ENCODE measurements at places on chromosomes 3 and 15. TPM values are rescaled to one million over a fixed set of nuclear protein-coding genes. Genes with fewer than 3 reads are reported as not detected.

The HRG gene
- 0.25 TPM for total RNA-seq

The CCDC54 gene
- not detected for total RNA-seq

The PDHB gene
- 76.1 TPM for total RNA-seq

The NOX5 gene
- total RNA-seq, result 0.74 TPM

The CFAP20DC gene
- total RNA-seq, result 5.4 TPM

The SLC7A14 gene
- total RNA-seq, result 1.2 TPM

The FGF12 gene
- total RNA-seq, result 1.5 TPM

The CIDEC gene
- total RNA-seq, result 51.3 TPM

The SLC6A1 gene
- 2.0 TPM for total RNA-seq

The PIGZ gene
- total RNA-seq, result 9.8 TPM

The LRTM1 gene
- not detected for total RNA-seq

The CLDN16 gene
- 0.49 TPM for total RNA-seq

- DNase-seq, result no peak
Measured at GRCh38 chr3:143302638-143303171, 183.1 kb downstream of the CHST2 start.

- DNase-seq, result no peak
Measured at GRCh38 chr3:115715241-115715745, 92.0 kb downstream of the GAP43 start.

DNA sequence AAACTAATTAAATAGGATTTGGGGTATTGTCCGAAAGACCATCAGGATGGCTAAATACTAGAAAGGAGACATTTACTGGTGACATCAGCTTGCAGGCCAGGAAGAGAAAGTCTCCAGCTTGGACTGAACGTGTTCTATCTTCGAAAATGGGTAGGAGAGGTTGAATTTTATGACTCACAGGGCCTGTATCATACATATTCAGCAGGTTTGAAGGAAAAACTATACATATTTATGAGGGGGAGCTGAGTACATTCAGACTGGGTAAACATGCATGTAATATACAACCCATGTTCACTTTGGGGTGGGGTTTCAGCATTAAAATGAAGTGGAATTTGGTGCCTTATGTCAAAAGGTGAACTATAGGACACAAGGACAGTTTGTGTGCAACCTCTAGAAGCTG lies 129.3 kb upstream of the CRBN start:
- no peak for DNase-seq

- no peak for DNase-seq
Measured at GRCh38 chr3:13025778-13026518, 47.3 kb downstream of the IQSEC1 start.

- no peak for DNase-seq
Measured at GRCh38 chr15:51806123-51806522, 23.3 kb upstream of the TMOD3 start.

GRCh38 chr3:51938780-51939425 lies 2.8 kb downstream of the RRP9 start:
- no peak for DNase-seq

DNA sequence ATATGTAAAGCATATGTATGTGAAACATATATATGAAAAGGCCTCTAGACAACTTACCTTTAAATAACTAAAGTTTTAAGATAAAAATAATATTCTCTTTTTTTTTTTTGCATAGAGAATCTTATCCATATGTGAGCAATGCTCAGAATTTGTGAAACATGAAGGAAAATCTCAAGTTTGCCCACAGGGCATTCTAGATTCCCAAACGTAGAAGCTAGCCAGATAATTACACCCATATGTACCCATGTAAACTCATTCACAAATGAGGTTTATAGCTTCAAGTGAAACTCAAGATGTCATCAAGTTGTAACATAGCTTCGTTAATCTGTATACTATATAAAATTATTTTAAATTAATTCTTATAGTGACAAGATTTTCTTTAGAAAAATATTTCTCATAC lies 537.3 kb upstream of the NR2F2 start:
- no peak for DNase-seq

- no peak for DNase-seq
Measured at GRCh38 chr3:11351451-11351850, 79.3 kb downstream of the ATG7 start.

- no peak for DNase-seq
Measured at GRCh38 chr15:90441027-90441426, 53.0 kb downstream of the IQGAP1 start.

DNA sequence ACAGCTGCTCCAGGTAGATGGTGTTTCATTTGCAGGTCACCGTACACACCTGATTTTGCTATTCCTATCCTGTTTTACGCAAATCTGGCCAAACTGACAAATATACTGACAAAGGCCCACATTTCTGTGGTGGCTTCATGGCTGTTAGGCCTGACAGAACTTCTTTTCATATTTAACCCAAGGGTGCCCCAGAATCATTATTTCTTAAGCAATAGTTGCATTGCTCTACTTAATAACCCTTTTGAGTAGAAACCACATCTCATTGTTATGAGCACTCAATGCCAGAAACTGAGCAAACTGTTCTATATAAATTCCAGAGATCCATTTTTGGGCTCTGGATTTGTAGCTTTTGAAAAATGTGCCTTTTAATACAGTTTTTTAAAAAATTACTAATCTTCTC lies 19.4 kb downstream of the ASTE1 start:
- no peak for DNase-seq

DNA sequence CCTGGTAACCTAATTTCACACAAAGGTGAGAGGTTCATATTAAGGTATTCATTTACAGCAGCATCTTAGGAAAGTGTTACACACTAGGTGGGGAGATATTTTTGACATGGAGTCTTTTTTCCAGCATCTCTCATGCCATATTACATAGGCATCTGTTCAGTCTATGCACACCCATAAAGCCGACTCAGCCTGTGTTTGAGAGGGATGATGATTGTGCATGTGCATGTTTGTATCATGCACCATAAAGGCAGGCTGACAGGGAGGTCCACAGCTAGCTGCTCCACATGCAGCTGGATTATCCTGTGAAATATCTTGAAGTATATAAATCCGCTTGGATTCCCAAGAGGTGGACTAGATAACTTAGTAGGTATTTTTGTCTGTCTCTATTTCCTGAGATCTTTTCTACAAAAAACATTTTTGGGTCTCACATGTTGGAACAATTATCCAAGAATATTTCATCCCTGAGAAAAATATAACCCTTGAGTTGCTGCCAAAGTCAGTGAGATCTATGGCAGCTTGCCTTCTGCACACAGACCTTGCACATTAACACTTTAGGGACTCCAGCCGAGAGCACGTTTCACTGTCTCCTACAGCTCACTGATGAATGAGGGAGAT lies 288.4 kb upstream of the DPH6 start:
- DNase-seq, result no peak

GRCh38 chr3:196620161-196620604 lies 19.3 kb upstream of the NRROS start:
- no peak for DNase-seq

GRCh38 chr15:40240619-40241221 lies 1.9 kb downstream of the PAK6 start:
- DNase-seq, result peak; percentile 94

DNA sequence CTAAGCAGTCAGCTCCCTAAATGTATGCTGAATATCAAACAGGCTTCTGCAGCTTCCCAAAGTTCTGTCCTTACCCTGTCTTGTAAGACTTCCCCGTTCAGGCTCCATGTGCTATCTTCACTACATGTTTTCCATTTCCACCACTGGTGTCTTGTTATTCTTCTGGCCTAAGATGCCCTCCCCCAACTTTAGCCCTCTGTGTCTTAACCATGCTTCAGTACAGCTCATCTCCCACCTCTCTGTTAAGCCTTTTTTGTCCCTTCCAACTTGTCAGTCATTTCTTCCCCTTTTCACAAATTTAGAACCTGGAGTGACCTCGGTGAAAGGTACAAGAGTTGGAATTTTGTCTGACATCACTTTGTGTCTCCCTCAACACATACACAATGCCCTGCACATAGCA lies 151.7 kb upstream of the TBL1XR1 start:
- no peak for DNase-seq

- DNase-seq, result no peak
Measured at GRCh38 chr3:141409940-141410241, 41.6 kb downstream of the ZBTB38 start.

DNA sequence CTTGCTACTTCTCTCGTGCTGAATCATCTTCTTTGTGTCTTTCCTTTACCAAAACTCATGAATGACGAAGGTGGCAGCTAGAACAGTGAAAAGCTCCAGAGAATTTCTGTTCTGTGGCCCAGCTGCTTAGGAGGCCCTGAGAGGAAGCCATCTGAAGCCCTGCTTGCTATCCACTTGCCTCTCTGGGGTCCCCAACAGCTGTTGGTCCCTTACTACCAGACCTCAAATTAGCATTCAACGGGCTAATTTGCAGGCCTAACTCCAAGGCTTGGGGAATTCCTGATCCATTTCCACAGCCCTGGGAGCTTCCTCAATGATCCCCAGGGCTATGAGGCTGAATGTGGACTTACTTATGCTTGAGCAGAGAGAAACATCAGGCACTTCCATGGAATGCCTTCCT lies 37.5 kb upstream of the FSTL1 start:
- no peak for DNase-seq

DNA sequence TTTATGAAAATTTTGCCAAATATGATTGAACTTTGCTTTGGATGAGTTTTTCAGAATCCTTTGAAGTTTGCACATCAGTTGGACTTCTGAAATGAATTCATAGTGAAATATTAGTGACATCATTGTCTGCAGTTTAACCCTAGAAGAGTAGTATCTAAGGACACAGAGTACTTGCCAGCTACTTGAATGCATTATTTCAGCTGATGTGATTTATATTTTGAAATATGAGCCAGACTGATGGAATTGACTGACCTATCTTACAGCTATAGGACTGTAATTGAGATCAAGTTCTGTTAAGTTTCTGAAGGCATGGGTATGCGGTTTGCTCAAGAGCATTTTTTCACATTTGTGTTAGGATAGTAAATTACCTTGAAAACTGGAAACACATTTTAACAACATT lies 51.2 kb downstream of the LYSMD4 start:
- no peak for DNase-seq

DNA sequence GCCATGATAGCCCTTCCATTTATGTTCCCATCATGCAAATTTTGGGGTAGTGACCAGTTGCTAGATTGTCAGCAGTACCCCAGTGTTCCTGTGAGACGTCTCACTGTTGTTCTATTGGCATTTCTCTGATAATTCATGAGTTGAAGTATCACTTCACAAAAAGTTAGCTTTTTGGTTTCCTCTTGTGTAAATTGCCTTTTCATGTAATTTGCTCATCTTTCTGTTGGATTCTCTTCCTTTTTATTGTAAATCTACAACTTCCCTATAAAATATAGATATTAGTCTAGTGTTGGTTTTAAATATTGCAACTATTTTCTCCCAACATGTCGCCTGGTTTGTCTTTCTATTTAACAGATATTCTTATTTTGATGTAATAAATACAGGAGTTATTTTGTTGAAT lies 7.5 kb upstream of the A4GNT start:
- no peak for DNase-seq

DNA sequence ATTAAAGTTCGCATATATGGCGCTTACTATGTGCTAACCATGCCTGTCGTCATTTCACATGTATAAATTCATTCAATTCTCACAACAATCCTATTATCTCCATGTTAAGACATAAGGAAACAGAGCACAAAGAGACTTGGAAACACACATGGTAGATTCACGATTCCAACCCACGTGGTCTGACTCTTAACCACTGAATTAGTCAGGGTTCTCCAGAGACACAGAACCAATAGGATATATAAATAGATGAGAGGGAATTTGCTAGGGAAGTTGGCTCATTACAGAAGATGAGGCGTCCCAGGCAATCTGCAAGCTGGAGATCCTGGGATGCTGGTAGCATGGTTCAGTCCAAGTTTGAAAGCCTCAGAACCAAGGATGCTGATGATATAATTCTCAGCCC lies 765.3 kb downstream of the TBL1XR1 start:
- DNase-seq, result no peak

DNA sequence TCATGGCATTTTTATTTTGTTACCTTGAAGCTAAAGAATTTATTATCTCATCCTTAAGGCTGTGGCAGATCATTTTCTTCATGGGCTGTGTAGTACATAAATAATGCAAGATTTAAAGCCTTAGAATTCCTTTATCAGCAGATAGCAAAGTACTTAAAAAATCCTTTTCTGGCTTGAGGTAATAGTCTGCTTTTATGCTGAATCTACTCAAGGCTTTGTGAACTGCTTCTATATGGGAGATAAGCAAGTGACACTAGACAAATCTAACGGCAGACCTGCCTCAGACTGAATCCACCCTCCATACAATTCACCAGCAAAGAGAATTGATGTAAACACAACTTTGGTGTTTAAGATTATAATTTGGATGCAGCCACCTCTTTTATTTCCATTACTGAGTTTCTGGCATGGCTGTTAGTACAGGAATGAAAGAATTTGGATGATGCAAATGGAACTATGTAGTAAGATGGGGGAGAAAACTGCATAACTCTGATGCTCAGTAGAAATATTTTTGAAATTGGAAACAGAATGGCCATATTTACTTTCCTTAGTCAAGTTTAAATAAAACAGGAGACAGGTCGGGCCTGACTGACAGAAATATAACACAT lies 1121.5 kb downstream of the NAALADL2 start:
- DNase-seq, result no peak

DNA sequence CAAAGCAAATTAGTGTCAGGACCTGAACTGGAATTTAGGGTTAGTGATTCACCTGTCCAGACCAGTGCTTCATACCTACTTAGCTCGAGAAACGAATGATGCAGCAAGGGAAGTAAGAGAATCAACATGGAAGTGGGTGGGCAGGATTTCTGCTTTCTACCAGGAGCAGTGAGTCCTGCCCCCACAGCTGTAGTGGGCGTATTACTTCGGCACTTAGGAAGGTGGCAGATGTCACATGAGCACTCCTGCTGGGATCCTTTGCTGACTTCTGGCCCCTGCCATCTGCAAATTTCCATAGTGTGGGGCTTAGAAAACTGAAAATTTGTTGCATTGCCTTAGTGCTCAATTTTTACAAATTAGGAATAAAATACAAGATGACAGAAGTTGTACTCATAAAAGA lies 31.2 kb downstream of the RYR3 start:
- no peak for DNase-seq

GRCh38 chr3:2334921-2335320 lies 236.3 kb downstream of the CNTN4 start:
- no peak for DNase-seq

DNA sequence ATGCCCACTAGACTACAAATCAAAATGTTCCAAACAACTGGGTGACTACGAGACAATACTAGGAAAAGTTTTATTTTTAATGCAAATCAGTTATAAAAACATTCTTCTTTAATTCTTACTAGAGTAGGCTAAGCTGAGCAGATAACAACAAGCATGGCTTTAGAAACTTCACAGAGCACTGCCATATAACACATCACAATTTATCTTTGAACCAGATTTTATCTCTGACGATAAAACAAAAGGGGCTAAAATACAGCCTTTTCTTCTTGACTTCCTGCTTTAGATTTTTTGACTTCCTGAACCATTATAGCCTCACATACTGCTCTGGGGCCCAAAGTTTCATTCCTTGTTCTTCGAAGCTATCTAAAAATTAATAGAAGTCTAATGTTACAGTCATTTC lies 25.9 kb downstream of the TBC1D2B start:
- DNase-seq, result no peak

- DNase-seq, result no peak
Measured at GRCh38 chr3:157231071-157231470, 71.1 kb upstream of the CCNL1 start.
